D721Med (cell line): ENCODE measurements at places on chromosomes 7 and 10.

DNA sequence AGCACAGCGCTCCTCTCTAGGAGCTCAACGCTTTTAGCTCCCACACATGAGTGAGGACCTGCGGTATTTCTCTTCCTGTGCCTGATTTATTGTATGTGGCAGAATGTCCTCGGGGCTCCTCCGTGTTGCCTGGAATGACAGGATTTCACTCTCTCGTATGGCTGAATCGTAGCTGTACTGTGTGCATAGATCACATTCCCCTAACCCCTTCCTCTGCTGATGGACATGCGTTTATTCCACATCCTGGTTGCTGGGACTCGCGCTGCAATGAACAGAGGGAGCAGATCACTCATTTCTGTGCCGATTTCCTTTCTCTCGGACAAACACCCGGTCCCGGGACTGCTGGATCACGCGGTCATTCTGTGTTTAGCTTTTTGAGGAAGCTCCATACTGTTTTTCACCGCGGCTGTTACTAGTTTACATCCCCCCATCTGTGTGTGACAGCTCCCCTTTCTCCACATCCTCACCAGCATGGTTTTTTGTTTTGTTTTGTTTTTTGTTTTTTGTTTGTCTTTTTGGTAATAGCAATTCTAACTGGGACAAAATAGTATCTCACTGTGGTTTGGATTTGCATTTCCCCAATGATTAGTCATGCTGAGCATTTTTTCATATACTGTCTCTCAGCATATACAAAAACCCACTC, 76.3 kb downstream of the FOXL3 start:
- DNase-seq = no peak

DNA sequence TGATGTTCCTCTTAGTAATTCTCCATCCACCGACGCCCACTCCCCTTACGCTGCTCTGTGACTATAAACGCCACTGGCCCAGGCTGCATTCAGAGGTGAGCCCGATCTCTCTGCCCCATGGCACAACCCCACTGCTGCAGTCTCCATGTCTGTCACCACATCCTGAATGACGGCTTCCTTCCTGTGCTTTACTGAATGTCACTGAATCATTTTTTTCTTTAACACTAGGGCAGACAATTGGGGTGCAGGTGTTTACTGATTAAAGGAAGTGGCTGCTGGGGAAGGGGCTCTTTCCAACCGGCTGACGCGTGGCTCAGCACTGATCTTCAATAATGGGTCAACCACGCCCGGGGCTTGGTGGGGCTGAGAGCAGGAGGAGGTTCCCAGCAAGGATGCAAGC, 208.3 kb downstream of the USP6NL start:
- no peak for DNase-seq

GRCh38 chr7:128361411-128362379, at the start of gene PRRT4:
TSS of gene PRRT4 (minus strand) at chr7:128361690.
- peak; percentile 61 for DNase-seq

- no peak for DNase-seq
These were observed 102.4 kb downstream of the OAT start for GRCh38 chr10:124316326-124316725.

GRCh38 chr7:13829914-13830900, 159.3 kb downstream of the ETV1 start:
- DNase-seq = no peak

GRCh38 chr7:132519936-132520335, 56.3 kb downstream of the PLXNA4 start:
- no peak for DNase-seq

- DNase-seq = no peak
These were observed 23.1 kb downstream of the TRPV5 start for GRCh38 chr7:142910481-142910880.

GRCh38 chr10:44356139-44357022, 28.5 kb downstream of the CXCL12 start:
- no peak for DNase-seq

DNA sequence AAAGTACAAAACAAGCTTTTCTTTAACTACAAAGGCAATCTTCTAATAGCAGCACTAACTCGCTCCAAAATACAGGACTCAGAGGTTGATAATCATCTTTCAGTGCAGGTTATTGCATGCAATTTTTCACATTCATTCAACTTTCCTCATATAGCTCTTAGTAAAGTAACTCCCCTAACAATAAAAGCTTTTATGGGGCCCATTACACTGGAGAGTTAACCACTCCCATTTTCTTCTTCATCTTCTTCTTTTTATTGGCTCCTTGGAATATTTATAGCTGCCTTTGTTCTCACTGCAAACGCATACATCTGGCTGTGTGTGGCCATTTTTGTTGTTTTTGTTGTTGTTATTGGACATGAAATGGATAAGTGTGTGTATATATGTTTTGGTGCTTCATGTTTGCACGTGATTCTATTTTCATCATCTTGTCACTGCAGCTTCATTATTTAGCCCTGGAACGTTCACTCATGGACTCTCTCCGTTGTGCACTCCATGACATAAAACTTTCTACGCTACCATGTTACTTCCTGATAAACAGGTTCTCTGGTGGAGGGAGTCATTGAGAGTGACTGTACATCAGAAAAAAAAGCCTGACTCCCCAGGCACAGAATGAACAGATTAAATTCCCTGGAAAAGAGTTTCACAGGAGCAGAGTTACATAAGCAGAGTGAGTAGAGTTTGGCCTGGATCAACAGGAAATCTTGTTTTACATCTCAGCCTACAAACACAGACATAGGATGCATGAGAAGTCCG, 236.4 kb upstream of the SP4 start:
- no peak for DNase-seq

GRCh38 chr7:26992670-26993069, 103.1 kb downstream of the HOXA1 start:
- DNase-seq = no peak

- no peak for DNase-seq
These were observed 2.6 kb downstream of the PRPF18 start for GRCh38 chr10:13589316-13589715.

DNA sequence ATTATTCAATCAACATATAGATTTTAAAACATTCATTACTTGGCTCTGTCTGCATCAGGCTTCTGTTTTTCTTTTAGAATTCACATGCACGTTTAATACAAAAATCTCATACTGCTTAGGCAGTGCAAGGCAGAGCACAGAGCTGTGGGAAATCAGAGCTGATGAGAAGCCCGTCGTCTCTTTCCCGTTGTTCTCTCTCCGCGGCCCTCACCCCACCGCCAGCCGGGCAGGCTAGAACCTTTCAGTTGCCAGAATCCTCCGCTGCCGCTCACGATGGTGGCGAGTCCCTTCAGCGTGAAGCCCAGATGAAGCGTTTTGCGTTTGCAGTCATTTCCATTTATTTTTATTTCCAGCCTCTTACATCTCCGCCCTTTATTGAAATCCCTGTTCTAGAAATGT, 648.2 kb downstream of the SDK1 start:
- DNase-seq = no peak

DNA sequence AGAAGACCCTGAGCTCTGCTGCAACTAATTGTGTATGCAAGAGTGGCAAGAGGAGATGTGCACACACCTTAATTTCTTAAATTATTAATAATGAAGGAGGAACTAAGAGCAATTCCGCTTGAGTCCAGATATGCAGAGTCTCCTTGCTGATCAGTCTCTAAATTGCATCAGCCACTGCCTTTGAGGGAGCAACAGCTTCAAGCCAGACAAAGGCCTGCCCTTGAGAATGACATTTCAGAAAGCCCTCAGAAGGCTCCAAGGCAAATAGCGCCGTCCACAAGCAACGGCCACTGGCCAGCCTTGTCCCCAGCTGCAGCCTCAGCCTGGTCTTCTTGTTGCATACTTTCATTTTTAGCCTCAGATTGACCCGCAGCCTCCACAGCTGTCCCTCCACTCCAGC, 110.6 kb upstream of the RNF32 start:
- no peak for DNase-seq

- no peak for DNase-seq
These were observed 199.3 kb downstream of the SNX10 start for GRCh38 chr7:26490640-26491624.

GRCh38 chr7:36734731-36735130, 10.4 kb upstream of the AOAH start:
- no peak for DNase-seq

DNA sequence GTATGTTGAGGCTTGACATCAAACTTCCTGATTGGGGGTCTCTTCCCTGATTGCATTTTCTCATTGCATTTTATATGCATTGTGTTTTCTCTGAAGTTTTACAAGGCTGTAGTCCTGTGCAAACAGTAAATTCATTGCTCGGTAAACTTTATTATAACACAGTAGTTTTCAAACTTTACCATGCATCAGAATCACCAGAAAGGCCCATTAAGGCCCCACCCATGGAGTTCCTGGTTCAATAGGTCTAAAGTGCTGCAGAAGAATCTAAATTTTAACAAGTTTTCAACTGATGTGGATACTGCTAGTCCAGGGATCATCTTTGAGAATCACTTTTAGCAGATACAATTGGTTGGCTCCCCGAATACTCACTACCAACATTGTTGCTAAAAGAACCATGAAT, 634.7 kb upstream of the LRRTM3 start:
- DNase-seq = no peak
